NCI-H2171 treated with DMSO at 0.1 percent for 48 hours (cell line): ENCODE measurements at places on chromosomes 7 and 10.
A peak's percentile ranks its signal among the peaks of the same experiment; 100 is the strongest.

- DNase-seq, result no peak
Measured at GRCh38 chr7:68146983-68147382, 1150.3 kb downstream of the TYW1 start.

DNA sequence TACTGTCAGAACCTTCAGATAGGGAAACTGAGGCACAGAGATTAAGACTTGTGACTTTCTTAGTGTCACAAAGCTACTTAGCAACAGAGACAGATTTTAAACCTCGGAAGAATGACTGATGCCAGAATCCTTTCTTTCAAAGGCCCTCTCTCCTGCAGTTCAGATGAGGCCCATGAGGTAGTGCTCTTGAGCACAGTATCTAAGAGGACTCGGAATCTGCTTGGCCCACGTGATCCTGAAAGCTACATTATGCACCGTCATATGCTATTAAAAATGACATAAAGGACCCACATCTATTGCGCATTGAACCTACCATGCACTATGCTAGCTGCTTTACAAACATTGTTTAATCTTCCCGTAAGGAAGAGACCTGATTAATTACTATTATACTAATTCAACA, 355.9 kb downstream of the SFMBT2 start:
- no peak for DNase-seq

- DNase-seq, result peak; percentile 66
Measured at GRCh38 chr7:50857804-50858489, 75.3 kb upstream of the GRB10 start.

GRCh38 chr7:29077854-29078253, 68.5 kb downstream of the CPVL start:
- no peak for DNase-seq

- DNase-seq, result no peak
Measured at GRCh38 chr7:78066599-78066998, 268.0 kb downstream of the PHTF2 start.

DNA sequence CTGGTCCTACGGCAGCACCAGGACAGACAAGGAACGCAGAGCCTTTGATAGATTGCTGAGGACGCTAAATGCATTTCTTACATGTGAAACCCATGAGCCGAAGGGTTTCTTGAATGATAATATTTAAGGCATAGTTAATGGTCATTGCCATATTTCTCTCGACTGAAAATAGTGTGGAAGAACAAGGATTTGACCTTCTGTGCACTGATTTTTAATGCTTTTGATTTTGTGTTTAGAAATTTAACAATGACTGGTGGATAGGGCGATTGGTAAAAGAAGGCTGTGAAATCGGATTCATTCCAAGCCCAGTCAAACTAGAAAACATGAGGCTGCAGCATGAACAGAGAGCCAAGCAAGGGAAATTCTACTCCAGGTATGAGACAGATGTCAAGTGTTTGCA, 150.8 kb downstream of the NSUN6 start:
- DNase-seq, result peak; percentile 57

DNA sequence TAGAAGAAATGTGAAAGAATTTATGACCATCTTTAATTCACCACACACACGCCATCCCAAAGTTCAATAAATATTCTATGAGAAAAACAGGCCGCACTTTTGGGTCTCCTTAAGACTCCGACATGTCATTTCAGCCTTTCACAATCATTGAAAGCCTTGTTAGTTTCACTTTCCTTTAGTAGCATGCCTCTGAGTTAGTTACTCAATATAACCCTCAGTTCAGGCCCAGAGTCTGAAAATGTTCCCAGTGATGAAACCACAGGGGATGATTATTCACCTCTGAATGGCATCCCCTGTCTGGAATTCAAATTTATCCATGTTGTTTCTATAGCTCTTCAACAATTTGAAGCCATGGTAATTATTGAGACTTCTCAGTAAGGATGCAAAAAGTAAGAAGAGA, 278.1 kb upstream of the NRP1 start:
- no peak for DNase-seq

- DNase-seq, result no peak
Measured at GRCh38 chr10:15516256-15517085, 145.4 kb upstream of the FAM171A1 start.

DNA sequence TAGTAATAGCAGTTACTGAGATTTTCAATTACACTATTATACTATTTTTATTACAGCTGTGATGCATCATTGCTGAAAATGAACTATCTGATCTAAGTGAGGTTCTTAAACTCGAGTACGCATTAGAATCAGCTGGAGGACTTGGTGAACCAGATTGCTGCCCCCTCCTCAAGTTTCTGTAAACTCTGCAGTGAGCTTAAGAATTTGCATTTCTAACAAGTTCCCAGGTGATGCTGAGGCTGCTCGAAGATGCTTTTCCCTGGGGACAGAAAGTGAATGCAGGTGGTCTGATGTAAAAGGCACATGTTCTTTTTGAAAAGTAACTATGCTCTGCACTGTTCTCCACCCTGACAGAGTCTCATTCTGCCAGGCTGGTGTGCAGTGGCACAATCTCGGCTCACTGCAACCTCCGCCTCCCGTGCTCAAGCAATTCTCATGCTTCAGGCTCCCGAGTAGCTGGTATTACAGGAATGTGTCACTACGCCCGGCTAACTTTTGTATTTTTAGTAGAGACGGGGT, 12.5 kb downstream of the RNF133 start:
- no peak for DNase-seq
